ENCODE measurements at places on chromosomes 6 and 20.

- no peak for DNase-seq
Observed at GRCh38 chr20:3927486-3928291, 38.5 kb downstream of the PANK2 start.

- DNase-seq = no peak
Observed at GRCh38 chr6:23561732-23562131, 564.3 kb upstream of the NRSN1 start.

- DNase-seq = no peak
Observed at GRCh38 chr6:118770835-118771234, 119.4 kb upstream of the CEP85L start.

DNA sequence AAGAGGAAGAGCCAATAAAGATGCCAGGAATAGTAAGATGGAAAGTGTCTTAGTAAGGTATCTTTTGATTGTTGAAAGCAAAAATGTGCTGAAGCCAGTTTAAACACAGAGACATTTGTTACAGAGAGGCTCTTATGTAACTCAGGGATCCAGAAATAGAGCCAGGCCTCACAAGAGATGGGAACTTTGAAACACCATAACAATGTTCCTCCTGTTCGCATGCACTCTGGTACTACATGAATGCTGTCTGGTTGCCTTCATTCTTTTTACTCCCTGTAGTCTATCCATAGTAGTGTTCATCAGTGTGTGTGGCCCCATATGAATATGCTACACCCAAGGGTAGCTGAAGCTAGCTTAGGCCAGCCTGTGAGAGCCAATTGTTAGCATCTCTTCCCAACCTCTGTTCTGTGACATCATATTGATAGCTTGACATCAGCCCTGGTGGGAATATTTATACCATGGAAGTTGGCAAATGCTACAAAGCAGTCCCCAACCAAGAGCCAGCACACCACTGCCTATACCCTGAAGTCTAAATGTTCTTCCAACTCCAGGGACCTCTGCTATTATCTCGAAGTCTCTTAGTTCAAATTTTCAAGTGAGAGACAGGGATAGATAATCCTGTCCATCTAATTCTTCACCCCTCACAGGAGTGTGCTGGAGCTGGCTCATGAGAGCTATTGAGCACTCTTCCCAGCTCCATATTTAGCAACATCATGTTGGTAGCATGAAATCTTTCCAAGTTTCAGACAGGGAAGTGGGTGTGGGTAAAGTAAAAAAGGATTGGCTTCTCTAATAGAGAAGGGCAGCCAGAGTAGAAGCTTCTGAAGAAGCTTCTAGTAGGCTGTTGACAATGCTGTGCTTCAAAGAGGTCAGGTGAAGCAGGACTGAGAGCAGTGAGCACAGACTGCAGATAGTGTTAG lies 7.0 kb downstream of the NDUFAF5 start:
- DNase-seq = no peak

GRCh38 chr20:32536851-32537656 lies 48.1 kb downstream of the NOL4L start:
- peak; percentile 45 for DNase-seq

DNA sequence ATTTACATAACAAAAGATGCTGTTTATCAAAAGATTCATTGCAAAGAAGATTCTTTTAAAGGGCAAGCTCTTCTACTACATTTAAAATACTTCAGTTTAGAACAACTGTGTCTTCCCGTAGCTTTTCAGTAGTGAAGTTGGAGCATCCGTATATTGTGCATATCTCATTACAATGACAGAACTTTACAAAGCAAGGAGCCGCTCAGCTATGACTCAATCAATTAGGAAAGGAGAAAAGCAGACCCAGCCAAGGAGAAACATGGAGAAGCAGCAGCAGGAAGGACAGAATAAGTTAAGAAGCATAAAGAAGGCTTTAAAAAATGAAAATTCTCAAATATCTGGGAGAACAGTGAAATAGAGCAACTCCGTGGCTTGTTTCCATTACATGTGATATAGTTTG lies 132.6 kb upstream of the SMLR1 start:
- no peak for DNase-seq

- DNase-seq = no peak
Observed at GRCh38 chr20:9627219-9627618, 112.8 kb downstream of the LAMP5 start.

DNA sequence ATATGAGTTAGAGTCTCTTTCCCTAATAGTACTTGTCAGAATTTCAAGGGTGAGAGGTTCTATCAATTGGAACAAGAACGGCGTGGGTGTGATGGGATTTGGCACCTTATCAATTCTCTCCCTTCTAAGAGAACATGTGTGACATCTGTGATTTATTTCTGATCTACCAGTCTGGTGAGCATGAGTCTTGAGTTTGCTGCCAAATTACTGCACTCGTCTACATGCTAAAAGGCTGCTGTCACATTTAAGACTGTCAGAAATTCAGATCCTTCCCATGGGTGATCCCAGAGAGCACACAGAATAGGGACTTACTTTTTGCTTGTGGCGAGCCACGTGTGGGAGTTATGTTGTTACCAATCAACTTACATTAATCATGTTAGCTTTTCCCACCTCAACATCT lies 370.2 kb upstream of the SASH1 start:
- no peak for DNase-seq

DNA sequence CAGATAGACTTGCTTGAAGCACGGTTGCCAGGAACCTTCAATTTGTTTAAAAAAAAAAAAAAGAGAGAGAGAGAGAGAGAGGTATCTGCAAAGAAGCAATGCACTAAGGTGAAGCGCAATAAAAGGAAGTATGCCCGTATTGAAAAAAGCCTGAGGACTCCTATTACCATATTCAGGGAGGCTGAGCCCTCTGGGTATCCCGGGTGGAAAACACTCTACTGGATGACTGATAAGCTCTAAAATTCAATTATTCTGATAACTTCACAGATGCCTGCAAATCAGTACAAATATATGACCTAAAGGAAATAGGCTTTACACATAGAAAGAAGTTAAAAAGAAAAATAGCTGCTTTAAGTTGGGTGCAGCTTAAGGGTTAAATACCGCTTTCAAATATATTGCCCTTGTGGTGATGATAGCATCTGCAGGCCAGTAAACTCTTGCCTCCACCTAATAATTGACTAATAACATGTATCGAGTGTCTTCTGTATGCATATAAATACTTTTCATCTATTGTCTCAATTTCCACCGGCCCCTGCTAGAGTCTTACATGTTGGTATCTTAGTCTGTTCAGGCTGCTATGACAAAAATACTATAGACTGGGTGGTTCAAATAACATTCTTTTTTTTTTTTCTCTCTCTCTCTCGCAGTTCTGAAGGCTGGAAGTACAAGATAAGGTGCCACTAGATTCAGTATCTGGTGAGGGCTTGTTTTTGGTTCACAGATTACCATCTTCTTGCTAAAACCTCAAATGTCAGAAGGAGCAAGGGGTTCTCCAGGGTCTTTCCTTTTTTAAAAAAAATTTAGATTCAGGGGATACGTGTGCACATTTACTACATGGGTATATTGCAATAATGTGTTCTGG lies 187.4 kb upstream of the JARID2 start:
- DNase-seq = no peak

DNA sequence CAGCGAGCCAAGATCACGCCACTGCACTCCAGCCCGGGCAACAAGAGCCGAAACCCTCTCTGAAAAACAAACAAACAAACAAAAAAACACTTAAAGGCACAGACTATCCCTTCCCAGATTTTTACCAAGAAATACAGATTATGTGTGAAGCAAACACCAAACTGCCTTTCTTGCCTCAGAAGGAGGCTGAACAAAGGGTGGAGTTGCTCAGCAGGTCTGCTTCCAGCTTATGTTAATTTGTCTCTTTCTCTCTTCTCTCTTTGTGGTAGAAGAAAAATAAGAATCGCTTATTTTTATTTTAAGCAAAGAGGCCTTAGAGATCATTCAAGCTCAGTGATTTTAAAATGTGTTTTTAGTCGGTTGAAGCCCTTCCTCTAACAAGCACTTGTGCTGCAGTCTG lies 14.2 kb downstream of the TUBB2A start:
- no peak for DNase-seq

- no peak for DNase-seq
Observed at GRCh38 chr20:14712302-14712739, 374.9 kb upstream of the FLRT3 start.

DNA sequence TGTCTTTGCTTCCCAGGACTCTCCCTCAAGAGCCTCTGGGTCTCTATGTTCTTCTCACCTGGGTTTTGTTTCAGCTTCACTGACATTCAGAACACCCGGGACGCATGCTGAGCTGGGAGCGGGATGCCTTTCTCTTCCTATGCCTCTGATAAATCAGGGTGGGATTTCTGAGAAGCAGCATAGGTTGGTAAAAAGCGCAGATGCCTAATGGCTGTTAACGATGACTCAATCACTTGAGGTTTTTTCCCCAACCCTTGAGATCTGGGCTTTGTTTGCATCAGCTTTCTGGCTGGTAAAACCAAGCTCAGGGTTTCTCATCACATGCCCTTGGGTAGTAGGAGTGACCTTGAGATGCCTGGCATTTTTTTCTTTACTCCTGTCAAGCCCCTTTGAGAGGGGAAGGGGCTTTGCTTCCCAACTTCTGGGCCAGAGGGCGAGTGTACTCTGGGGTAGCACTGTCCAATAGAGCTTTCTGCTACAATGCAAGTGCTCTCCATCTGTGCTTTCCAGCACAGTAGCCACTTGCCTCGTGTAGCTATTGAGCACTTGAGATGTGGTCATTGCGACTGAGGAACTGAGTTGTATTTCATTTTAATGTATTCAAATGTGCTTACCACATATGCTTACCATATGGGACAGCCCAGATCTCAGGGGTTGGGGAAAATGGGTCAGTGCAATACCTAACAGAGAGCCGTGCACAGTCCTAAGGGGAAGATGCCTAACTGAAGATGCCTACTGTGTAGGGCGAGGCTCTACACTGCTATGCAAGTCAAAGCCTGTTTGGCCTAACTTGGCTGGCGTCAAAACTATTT lies 69.1 kb downstream of the PPP1R14C start:
- no peak for DNase-seq

GRCh38 chr6:33418690-33419291 lies 884 bp upstream of the CUTA start:
- no peak for DNase-seq

GRCh38 chr6:141874930-141875602 lies 257.7 kb upstream of the GJE1 start:
- no peak for DNase-seq

DNA sequence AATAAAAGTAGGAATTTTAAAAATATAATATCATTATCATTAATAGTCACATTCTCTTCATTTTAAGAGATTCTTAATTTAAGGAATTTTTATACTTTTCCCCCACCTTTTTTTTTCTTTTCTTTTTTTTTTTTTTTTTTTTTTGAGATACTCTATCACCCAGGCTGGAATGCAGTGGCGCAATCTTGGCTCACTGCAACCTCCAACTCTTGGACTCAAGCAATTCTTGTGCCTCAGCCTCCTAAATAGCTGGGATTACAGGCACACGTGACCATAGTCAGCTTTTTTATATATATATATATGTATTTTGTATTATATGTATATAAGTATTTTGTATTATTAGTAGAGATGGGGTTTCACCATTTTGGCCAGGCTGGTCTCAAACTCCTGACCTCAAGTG lies 457.7 kb downstream of the CDKAL1 start:
- DNase-seq = no peak

- DNase-seq = no peak
Observed at GRCh38 chr6:133671376-133671775, 217.5 kb upstream of the TCF21 start.

DNA sequence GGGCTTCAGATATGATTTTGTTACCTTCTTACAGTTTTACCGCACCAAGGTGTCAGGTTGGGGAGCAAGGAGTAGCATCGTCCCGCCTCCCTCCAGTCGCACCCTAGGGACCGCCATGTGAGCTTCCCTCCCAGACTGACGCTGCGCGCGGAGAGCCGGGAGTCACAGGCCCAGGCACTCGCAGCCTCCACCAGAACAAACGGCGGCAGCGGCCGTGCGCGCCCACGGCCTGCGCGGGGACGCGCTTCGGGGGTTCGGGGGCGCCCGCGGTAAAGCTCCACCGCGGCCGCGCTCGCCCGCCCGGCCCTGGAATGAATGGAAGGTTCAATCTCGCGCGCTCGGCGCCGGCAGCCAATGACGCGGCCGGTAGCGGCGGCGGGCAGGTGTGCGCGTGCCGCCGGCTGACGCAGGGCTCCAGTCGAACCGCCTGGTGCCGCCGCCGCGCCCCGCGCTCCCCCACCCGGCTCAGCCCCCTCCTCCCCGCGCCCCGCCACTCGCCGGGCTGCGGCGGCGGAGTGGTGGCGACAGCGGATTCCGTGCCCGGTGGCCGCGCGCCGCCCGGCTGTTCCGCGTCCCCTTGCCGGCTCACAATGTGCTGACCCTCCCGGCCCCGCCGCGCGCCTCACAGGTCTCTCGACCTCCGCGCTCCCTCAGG lies 16.5 kb upstream of the LIN28B start:
- DNase-seq = no peak

DNA sequence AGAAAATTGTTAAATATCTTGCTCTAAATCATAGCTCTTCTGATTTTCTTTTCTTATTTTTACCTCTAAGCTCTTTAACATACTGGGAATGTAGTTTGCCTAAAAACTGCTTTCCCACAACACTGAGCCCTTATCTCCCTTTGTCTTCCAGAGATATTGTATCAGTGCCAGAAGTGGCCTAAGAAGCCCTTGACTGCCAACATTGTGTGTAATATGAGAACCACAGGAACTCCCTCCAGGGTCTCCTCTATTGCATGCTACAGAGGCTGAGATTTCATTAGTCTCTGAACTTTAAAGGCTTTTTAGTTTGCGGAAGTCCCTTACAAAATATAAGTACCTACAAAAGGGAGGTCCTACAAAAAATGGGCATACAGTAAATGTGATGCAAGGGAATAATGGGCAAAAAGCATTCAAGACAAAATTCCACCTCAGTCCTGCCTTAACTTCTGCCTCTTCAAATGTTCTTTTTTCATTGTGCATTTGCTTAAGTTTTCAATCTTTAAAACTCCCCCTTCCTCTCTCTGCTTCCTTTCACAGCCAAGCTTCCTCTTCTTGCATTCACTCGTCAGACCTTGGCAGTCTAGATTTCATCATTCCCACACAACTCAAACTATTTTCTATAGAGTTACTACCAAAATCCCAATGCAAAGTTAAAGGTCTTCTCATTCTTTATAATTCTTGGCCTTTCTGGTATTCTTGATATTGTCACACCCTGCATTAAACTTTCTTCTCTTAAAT lies 76.5 kb downstream of the ADGRG6 start:
- no peak for DNase-seq

- no peak for DNase-seq
Observed at GRCh38 chr20:34983995-34984735, 28.5 kb downstream of the MYH7B start.

GRCh38 chr20:1773816-1774215 lies 116.2 kb upstream of the SIRPG start:
- DNase-seq = no peak

GRCh38 chr6:64538722-64539121 lies 903.1 kb downstream of the PHF3 start:
- DNase-seq = no peak

GRCh38 chr6:137870744-137871247 lies 3.7 kb downstream of the TNFAIP3 start:
- peak; percentile 36 for DNase-seq

All from stimulated activated CD4-positive, alpha-beta T cell treated with anti-CD3 and anti-CD28 coated beads, Interleukin-15, amount 100 ng/mL, for 48 hours (primary cell).